ENCODE measurements at places on chromosomes 12 and 14. TPM values are rescaled to one million over a fixed set of nuclear protein-coding genes. Genes with fewer than 3 reads are reported as not detected.

The SRGAP1 gene
- 13.1 TPM for total RNA-seq

The MRPS35 gene
- 103 TPM for total RNA-seq

The NELL2 gene
- not detected for total RNA-seq

The ASPG gene
- total RNA-seq, result 8.7 TPM

The CIROP gene
- not detected for total RNA-seq

The ACRBP gene
- total RNA-seq, result 2.3 TPM

The JAG2 gene
- 7.4 TPM for total RNA-seq

The TMEM179 gene
- total RNA-seq, result 0.66 TPM

The NOVA1 gene
- 59.7 TPM for total RNA-seq

DNA sequence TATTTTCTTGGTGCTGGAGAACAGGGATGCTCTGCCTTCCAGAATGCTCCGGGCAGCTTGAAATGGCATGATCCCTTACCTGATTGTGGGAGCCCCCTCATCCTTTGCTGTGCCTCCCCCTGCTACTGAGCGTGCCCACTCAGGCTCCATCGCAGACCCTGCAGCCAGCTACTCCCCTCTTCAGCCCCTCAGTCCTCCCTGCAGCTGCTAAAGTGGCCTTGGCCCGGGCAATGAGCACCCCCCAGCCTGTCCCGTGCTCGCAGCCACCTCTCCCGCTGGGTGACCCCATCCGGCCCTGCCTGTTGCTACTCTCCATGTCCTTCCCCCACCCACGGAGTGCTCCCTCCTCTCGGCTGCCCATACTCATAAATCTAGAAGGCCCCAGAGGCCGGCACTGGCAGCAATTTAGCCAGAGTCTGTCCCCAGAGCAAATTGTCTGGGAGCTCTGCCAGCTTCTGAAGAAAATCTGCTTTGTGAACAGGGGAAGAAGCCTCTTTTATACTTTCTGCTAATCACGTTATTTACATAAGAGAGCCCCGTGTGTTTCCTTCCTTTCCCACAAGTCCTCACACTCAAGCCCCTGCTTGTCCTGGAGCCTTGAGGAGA is 143.7 kb upstream of the FRMD6 start:
- H3K27ac ChIP-seq, result peak overlapping the region; percentile 69
- no peaks in the 10 kb centered on the region for H3K27me3 ChIP-seq
- H3K4me3 ChIP-seq, result no peak overlapping the region
- no peaks in the 10 kb centered on the region for H3K36me3 ChIP-seq

- peaks cover 8% of the 10 kb centered on the region for H3K27me3 ChIP-seq
- no peaks in the 10 kb centered on the region for H3K4me1 ChIP-seq
- no peak overlapping the region for H3K27ac ChIP-seq
- no peaks in the 10 kb centered on the region for H3K36me3 ChIP-seq
These were observed 6.7 kb downstream of the RPH3A start for GRCh38 chr12:112798048-112798760.

DNA sequence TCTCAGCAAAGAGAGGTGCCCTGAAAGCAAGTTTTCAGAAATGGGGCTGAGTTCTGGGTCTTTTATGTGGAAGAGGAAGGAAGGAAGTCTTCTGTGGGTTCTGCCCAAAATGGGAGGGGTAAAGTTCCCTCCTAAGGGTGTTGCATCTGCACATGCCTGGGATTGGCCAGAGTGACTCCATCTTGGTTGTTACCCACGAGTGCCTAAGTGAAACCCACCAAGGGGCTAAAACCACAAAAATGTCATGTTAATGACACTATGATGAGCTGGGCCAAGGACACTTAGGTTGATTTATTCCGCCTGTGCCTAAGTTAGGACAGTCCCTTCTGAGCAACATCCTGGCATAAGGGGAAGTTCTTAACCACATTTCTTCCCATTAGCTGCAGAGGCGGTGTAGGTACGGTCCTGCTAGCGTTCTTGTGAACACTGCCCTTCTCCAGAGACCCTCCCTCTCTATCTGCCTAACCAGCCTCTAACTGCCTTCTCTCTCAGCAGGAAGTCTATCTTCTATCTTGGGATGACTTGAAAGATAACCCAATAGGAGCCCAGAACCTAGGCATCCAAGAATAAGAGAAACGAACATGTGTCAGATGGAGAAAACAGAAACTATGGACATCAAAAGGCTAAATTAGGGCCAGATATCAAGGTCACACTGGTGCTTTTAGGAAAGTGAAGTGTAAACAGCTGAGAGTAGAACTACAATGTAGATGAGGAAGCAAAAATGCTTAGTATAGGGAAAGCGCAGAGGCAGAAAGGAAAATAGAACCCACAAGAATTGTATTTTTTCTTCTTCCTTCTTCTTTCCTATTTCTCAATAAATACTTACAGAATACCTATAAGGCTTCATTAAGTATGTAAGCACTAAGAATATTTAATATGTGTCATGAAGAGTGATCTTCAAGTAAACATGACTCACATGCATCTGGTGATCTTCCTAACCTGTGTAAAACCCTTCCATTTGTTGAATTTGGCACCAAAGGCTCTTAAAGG is 104.2 kb upstream of the AMN1 start:
- H3K4me3 ChIP-seq, result no peak overlapping the region
- no peaks in the 10 kb centered on the region for H3K27me3 ChIP-seq
- no peaks in the 10 kb centered on the region for H3K36me3 ChIP-seq
- H3K4me1 ChIP-seq, result no peaks in the 10 kb centered on the region

DNA sequence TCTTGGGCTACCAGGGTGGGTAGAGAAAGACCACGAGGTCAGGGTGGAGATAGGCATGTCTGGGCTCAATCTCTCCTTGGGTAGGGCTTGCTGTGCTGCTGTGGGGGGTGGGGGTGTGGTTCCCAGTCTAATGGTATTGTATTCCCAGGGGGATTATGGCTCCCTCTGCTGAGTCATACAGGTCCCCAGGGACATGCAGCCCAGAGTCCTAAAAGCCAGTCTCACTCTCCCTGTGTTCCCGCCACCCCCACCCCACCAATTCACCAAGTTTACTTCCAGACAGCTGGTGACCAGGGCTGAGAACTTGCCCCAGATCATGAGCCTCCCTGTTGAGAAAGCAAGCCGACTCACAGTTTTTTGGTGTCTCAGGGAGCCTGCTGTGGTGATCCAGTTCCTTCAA is 367.6 kb downstream of the C12orf75 start:
- H3K36me3 ChIP-seq, result no peaks in the 10 kb centered on the region
- no peaks in the 10 kb centered on the region for H3K4me1 ChIP-seq

DNA sequence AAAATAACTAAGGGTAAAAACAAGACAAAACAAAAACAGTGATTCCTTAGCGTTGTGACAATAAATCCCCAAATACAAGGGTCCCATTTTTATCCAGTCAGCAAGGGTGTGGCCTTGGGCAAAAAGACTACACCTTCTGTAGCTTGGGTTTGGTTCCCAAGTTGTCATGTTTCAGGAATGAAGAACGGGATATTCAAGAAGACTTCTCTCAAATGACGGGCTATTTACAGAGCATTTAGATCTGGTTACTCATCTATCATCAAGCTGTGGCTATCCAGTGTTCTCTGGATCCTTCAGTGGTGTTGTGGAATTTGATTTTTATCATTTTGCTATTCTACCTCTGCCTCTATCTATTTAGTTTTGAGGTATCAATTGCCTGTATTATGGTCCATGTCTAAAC is 219.7 kb downstream of the SLC25A21 start:
- no peak overlapping the region for H3K4me3 ChIP-seq
- H3K4me1 ChIP-seq, result no peaks in the 10 kb centered on the region
- H3K27ac ChIP-seq, result no peak overlapping the region
- no peak for DNase-seq
- H3K36me3 ChIP-seq, result no peaks in the 10 kb centered on the region

DNA sequence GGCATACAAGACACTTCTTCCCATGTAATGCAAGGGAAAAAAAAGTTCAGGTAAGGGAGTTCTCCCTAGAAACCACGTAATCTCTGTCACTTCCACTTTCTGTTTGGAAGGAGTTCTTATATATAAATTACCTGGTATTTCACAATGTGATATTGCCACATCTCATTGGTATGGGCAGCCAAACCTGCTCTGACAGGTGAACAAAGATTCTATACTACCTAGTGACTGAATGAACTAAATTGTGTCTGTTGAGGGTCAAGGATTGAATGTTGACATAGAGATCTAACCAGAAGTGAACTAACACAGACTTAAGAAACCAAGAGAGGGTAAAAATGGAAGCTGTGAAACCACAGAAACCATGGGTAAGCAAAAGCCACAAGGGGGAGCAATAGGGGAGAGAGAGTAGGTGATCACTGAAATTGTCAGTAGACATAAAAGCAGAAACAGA is 161.3 kb downstream of the RPL10L start:
- no peaks in the 10 kb centered on the region for H3K27me3 ChIP-seq
- H3K4me3 ChIP-seq, result no peak overlapping the region
- H3K36me3 ChIP-seq, result no peaks in the 10 kb centered on the region
- no peak for DNase-seq

GRCh38 chr14:79586989-79587598 is 624.2 kb downstream of the DIO2 start:
- H3K4me1 ChIP-seq, result no peaks in the 10 kb centered on the region
- H3K4me3 ChIP-seq, result no peak overlapping the region
- no peaks in the 10 kb centered on the region for H3K36me3 ChIP-seq

- no peaks in the 10 kb centered on the region for H3K36me3 ChIP-seq
- DNase-seq, result no peak
- H3K4me3 ChIP-seq, result no peak overlapping the region
- peaks cover 37% of the 10 kb centered on the region for H3K4me1 ChIP-seq
- no peak overlapping the region for H3K27ac ChIP-seq
- H3K27me3 ChIP-seq, result no peaks in the 10 kb centered on the region
These were observed 50.1 kb downstream of the PHLDA1 start for GRCh38 chr12:75981247-75982168.

- no peaks in the 10 kb centered on the region for H3K27me3 ChIP-seq
- no peaks in the 10 kb centered on the region for H3K36me3 ChIP-seq
- no peak overlapping the region for H3K27ac ChIP-seq
- no peak overlapping the region for H3K4me3 ChIP-seq
These were observed 179.3 kb downstream of the PCNX1 start for GRCh38 chr14:71086567-71086966.

GRCh38 chr12:108962256-108962655 is 58.6 kb downstream of the SVOP start:
- no peak overlapping the region for H3K27ac ChIP-seq
- no peak for DNase-seq
- H3K27me3 ChIP-seq, result no peaks in the 10 kb centered on the region
- H3K36me3 ChIP-seq, result no peaks in the 10 kb centered on the region
- H3K4me3 ChIP-seq, result no peak overlapping the region
- H3K4me1 ChIP-seq, result no peaks in the 10 kb centered on the region

GRCh38 chr12:26966842-26967241 is 28.6 kb downstream of the FGFR1OP2 start:
- H3K4me1 ChIP-seq, result no peaks in the 10 kb centered on the region
- H3K36me3 ChIP-seq, result peaks cover 63% of the 10 kb centered on the region
- no peak for DNase-seq
- H3K27ac ChIP-seq, result no peak overlapping the region
- no peak overlapping the region for H3K4me3 ChIP-seq

DNA sequence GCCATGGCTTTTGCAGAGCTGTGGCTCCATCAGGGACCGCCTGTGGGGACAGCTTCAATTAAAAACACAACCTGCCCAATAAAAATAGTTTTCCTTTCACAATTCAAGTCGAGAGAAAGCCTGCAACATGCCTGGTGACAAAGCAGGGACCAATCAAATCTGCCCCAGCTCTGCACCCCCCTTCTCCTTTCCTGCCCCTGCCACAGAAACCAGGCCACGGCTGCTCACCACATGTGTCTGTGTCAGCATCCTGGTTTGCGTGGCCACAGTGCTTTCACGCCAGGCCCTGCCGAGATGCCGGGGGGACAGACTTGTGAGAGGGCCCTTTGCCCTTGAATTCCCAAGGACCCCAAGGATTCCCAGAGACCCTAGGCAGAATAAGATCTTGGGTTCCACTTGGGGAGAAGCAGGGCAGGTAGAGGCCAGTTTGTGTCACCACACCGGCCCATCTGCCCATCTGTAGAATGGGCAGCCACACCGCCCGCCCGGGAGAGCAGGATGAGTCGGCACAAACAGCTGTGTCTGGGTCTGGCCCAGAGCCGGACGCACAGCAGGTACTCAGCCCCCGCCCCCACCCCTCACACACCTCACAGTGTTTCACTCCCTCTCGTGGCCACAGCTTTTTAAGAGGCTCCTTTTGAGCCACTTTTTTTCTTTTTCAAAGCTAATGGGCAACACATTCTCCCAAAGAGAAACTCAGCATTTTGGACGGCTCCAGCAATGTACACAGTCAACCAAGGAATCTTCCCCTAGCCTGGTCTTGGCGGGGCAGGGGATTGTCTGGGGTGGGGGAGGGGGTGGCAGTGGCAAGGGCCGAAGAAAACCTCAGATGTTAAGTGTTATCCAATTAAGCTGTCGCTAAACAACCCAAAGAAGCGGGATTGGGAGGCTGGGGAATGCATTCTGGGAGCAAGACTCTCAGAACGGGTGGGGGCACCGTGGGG is 41.5 kb downstream of the BCL11B start:
- H3K27ac ChIP-seq, result no peak overlapping the region
- H3K4me3 ChIP-seq, result no peak overlapping the region
- H3K4me1 ChIP-seq, result no peaks in the 10 kb centered on the region

GRCh38 chr14:97788364-97788763 is 991.2 kb downstream of the VRK1 start:
- H3K4me3 ChIP-seq, result no peak overlapping the region
- H3K27me3 ChIP-seq, result no peaks in the 10 kb centered on the region
- no peaks in the 10 kb centered on the region for H3K36me3 ChIP-seq
- H3K27ac ChIP-seq, result no peak overlapping the region
- H3K4me1 ChIP-seq, result no peaks in the 10 kb centered on the region

DNA sequence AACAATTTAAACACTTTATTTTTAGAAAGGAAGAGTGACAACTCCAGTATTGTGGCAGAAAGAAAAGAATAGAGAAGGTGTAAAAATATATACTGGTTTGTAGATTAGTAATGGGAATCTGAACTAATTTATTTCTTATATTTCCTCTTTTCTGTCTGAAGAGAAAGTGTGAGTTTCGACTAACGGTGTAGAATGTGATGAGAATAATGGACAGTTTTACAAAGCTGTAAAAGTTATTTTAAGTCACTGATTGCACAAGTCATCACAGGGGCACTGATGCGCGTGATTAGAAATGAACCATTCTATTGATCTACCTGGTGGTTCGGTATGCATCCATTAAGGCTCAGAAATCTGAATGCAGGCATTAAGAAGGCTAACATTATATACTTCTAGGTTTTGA is 158.5 kb upstream of the ATXN7L3B start:
- DNase-seq, result no peak
- H3K4me3 ChIP-seq, result no peak overlapping the region
- H3K27ac ChIP-seq, result no peak overlapping the region
- no peaks in the 10 kb centered on the region for H3K27me3 ChIP-seq
- no peaks in the 10 kb centered on the region for H3K4me1 ChIP-seq

DNA sequence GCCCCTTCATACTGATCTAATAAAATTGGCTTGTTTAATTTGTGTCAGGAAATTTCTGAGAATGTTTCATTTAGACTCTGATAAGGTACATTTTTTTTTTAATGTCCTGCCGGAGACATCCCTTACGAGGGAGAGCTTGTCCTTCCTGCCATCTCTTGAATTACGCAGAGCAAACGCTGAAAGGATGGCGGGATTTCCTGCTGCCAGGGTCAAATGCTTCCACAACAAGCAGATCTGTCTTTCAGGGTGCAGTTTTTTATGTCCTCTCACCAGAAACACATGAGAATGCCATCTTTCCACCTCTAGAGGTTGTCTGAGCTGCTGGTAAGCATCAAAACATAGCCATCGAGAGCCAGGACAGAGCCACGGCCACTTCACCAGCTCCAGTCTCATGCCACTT is 126.8 kb upstream of the ARHGAP5 start:
- no peak for DNase-seq
- H3K4me3 ChIP-seq, result no peak overlapping the region
- H3K4me1 ChIP-seq, result peaks cover 21% of the 10 kb centered on the region
- no peaks in the 10 kb centered on the region for H3K36me3 ChIP-seq
- H3K27ac ChIP-seq, result no peak overlapping the region
